ENCODE measurements at places on chromosomes 3 and 15. TPM values are rescaled to one million over a fixed set of nuclear protein-coding genes. Genes with fewer than 3 reads are reported as not detected.
A peak's percentile ranks its signal among the peaks of the same experiment; 100 is the strongest.

- no peak for DNase-seq
- H3K27ac ChIP-seq, result peak overlapping the region; percentile 23
- no peak overlapping the region for H3K4me3 ChIP-seq
- no peaks in the 10 kb centered on the region for H3K27me3 ChIP-seq
- H3K36me3 ChIP-seq, result peaks cover 85% of the 10 kb centered on the region
- H3K4me1 ChIP-seq, result no peaks in the 10 kb centered on the region
Measured at GRCh38 chr3:70963431-70964275, 619.9 kb downstream of the FOXP1 start.

DNA sequence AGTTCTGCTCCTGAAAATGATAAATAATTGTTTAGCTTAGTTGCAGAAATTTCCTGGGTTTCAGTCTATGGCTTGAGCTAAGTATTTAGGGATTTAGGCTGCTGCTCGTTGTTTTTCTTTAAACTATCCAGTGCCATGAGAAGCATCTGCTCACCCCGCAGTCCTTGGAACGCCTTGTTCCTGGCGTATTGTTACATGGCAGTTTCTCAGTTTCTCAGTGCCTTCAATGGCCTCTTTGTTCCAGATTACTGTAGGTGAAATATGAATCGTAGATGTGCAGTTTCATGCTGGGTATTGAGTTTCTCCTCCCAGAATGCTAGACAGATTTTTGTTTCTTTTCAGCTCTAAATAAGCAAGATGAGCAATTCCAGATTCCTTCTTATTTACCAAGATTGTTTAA, 269.5 kb upstream of the GBE1 start:
- no peaks in the 10 kb centered on the region for H3K27me3 ChIP-seq
- no peak overlapping the region for H3K4me3 ChIP-seq

DNA sequence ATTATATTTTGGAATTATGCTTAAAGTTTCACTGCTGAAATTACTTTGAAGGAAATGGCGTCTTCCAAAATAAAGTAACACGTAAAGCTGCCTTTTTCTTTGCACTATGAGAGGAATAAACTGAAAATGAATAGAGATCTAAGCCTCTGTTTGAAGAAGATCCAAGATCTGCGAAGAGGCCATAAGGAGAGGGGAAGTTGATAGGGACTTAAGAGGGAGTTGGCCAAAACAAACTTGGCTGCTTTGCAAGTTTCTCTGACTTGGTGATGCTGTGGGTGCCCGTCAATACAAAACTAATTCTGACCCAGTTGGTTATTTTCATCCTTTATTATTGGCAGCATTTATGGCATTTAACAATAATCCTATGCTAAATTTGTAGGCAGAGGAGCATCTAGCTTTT, 190.2 kb upstream of the GBE1 start:
- no peak for DNase-seq
- no peak overlapping the region for H3K27ac ChIP-seq
- H3K4me1 ChIP-seq, result no peaks in the 10 kb centered on the region
- no peak overlapping the region for H3K4me3 ChIP-seq
- no peaks in the 10 kb centered on the region for H3K36me3 ChIP-seq

- H3K4me1 ChIP-seq, result no peaks in the 10 kb centered on the region
- peaks cover 16% of the 10 kb centered on the region for H3K27me3 ChIP-seq
- no peaks in the 10 kb centered on the region for H3K36me3 ChIP-seq
- no peak for DNase-seq
Measured at GRCh38 chr3:18282507-18282906, 142.6 kb downstream of the SATB1 start.

DNA sequence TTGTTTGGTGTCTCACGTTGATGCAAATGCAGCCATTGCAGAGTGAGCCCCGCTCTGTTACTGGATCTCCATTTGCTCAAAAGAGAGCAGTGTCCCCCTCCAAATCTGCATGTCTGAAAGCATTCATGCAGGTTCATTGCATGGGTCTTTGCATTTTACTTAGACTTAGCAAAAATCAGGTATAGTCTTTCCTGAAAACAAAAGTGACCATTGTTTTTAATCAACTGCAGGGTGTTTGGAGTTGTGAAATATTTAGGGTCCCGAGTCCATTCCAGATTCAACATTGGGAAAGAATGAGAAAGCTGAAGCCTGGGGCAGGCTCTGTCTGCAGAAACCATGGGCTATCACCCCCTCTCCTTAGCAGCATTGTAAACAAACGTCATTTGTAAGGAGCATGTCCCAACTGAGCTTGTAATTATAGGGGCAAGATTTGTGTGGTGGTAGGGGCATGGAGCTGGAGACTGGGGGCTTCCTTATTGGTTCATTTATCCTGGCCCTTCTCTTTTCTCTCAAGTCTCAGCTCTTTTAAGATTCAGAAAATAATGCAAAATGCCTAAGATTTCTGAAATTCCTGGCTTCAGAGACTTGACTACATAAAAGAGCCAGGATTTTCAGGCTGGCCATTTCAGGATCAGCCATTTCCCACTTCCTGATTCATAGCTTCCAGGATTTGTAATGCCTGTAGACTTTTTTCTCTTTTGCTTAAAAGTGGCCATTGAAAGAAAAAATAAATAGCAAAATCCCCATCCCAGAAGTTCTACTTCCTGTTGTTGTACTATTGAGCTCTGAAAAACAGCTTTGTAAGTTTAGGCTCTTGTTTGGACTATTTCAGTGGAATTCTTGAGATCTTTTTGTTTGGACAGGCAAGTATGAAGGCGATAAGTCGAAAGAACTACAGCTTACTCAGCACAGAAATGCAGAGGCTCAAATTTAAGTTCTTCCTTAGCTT, 23.0 kb downstream of the IGF1R start:
- no peaks in the 10 kb centered on the region for H3K36me3 ChIP-seq
- no peaks in the 10 kb centered on the region for H3K27me3 ChIP-seq
- peaks cover 56% of the 10 kb centered on the region for H3K4me1 ChIP-seq
- no peak overlapping the region for H3K4me3 ChIP-seq
- no peak overlapping the region for H3K27ac ChIP-seq

GRCh38 chr3:44893097-44893496, 18.7 kb downstream of the TGM4 start:
- H3K4me3 ChIP-seq, result no peak overlapping the region
- no peaks in the 10 kb centered on the region for H3K4me1 ChIP-seq
- H3K27ac ChIP-seq, result no peak overlapping the region
- H3K36me3 ChIP-seq, result no peaks in the 10 kb centered on the region

DNA sequence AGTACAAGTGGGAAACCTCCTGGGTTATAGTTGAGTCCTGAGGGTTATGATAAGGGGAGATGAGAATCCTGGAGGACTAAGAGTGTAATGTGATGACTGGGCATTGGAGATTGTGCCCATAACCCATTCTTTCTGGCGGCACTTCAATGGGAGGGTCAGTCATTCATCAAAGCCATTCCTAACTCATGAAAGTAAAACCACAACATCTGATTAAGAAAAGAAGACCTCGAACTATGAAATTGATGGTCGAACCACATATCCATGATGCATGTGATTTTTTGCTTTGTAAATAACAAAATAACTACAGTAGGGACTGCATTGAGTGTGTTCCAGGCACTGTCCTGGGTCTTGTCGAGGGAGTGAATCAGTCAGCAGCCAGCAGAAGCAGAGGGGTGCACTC, 215.1 kb downstream of the SHQ1 start:
- peaks cover 5% of the 10 kb centered on the region for H3K36me3 ChIP-seq
- peak overlapping the region; percentile 86 for H3K27ac ChIP-seq
- no peaks in the 10 kb centered on the region for H3K27me3 ChIP-seq
- H3K4me3 ChIP-seq, result peak overlapping the region; percentile 3
- H3K4me1 ChIP-seq, result peaks cover 54% of the 10 kb centered on the region

- no peak for DNase-seq
- H3K4me3 ChIP-seq, result no peak overlapping the region
- H3K4me1 ChIP-seq, result peaks cover 27% of the 10 kb centered on the region
- peaks cover 30% of the 10 kb centered on the region for H3K36me3 ChIP-seq
- H3K27me3 ChIP-seq, result no peaks in the 10 kb centered on the region
- H3K27ac ChIP-seq, result no peak overlapping the region
Measured at GRCh38 chr15:49036650-49037545, 9.3 kb downstream of the SECISBP2L start.

DNA sequence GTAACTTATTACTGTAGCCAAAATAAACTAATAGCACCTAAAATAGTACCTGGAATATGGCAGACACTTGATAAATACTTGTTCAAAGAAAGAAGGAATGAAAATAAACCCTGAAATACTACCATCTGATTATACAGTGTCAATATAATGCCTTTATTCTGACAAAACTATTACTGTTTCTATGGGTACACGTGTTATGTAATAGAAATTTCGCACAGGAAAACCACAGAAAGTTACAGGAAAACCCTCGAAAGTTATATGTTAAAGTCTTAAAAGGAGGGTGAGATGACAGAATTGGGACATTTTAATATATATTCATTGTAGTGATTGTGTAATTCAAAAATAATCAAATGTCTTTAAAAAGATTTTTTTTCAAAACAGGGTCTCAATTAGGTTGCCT, 28.8 kb downstream of the ETFA start:
- H3K27me3 ChIP-seq, result no peaks in the 10 kb centered on the region
- H3K4me1 ChIP-seq, result peaks cover 13% of the 10 kb centered on the region
- H3K36me3 ChIP-seq, result peaks cover 76% of the 10 kb centered on the region
- DNase-seq, result no peak
- no peak overlapping the region for H3K27ac ChIP-seq
- H3K4me3 ChIP-seq, result no peak overlapping the region

- H3K36me3 ChIP-seq, result peaks cover 25% of the 10 kb centered on the region
- no peak overlapping the region for H3K27ac ChIP-seq
- no peaks in the 10 kb centered on the region for H3K27me3 ChIP-seq
- DNase-seq, result no peak
- H3K4me3 ChIP-seq, result no peak overlapping the region
Measured at GRCh38 chr3:187098923-187099512, 40.3 kb downstream of the RPL39L start.

DNA sequence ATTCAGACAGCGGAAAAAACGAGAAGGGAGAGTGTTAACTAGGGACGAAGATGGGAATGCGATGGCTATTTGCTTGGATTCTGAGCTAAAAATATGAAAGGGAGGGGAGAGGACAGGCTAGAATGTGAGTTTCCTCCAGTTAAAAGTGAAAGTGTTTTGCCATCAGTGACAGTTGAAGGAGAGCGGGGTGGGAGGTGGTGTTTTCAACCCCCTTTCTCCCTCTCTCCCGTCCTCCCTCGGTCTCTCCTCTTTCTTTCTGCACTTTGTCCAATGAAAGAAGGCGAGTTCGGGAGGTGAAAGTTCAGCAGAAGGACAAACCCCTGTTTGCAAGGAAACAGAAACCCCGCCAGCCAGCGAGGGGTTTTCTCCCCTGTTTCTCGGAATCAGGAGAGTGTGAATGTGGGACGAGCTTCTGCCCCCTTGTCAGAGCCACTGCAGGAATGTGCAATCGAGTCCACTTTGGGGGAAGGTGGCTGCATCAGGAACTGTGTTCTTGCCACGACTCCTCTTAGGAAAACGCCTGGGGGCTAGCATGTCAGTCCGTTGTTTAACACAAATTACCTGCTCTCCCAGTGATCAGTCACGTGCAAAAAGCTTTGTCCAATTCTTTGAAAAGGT, 975 bp upstream of the FOXP1 start:
- H3K27ac ChIP-seq, result peak overlapping the region; percentile 88
- peak overlapping the region; percentile 79 for H3K4me3 ChIP-seq
- peaks cover 47% of the 10 kb centered on the region for H3K4me1 ChIP-seq
- peak; percentile 42 for DNase-seq
- peaks cover 7% of the 10 kb centered on the region for H3K36me3 ChIP-seq
- no peaks in the 10 kb centered on the region for H3K27me3 ChIP-seq

DNA sequence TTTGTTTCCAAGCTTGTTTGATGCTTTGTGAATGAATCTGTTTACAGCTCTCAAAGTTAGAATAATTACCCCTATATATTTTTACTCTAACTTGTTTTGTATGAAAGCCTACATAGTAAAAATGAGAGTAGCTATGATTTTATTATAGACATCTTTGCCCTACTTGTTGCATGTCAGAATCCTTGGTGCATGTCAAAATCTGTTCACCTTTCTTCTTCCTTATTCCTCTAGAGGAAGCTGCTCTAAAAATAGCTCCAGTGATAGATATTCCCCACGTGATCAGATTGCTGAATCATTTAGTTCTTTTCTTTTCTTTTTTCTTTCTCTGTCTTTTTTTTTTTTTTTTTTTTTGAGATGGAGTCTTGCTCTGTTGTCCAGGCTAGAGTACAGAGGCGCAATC, 39.8 kb downstream of the LRRC49 start:
- no peak overlapping the region for H3K27ac ChIP-seq
- H3K4me1 ChIP-seq, result no peaks in the 10 kb centered on the region
- peaks cover 12% of the 10 kb centered on the region for H3K27me3 ChIP-seq
- no peak overlapping the region for H3K4me3 ChIP-seq

GRCh38 chr3:68007621-68008226, 353.3 kb upstream of the SUCLG2 start:
- no peak overlapping the region for H3K27ac ChIP-seq
- H3K27me3 ChIP-seq, result peaks cover 26% of the 10 kb centered on the region
- H3K4me3 ChIP-seq, result peak overlapping the region; percentile 28
- peaks cover 3% of the 10 kb centered on the region for H3K4me1 ChIP-seq
- H3K36me3 ChIP-seq, result no peaks in the 10 kb centered on the region

GRCh38 chr3:85003479-85003878, 44.7 kb downstream of the CADM2 start:
- no peaks in the 10 kb centered on the region for H3K27me3 ChIP-seq
- DNase-seq, result no peak
- no peak overlapping the region for H3K27ac ChIP-seq
- H3K4me3 ChIP-seq, result no peak overlapping the region
- H3K4me1 ChIP-seq, result no peaks in the 10 kb centered on the region

DNA sequence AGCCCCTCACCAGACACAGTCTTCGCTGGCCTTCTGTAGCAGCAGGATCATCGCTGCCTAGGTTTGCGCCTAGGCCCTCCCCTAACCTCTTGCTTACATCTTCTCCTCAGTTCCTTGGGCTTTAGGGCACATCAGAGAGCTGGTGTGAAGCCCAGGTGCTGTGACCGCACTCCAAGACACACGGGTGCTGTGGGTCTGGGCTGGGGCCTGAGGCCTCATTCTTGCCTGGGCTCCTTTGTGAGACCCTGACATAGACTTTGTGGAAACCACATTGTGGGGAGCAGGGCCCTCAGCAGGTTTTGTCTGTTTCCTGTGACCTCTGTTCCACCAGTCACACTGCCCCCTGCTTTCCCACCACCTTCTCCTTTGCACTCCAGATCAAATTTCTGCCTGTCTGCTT, 8.0 kb downstream of the AMIGO3 start:
- peaks cover 12% of the 10 kb centered on the region for H3K4me1 ChIP-seq
- H3K4me3 ChIP-seq, result no peak overlapping the region
- DNase-seq, result no peak
- H3K27ac ChIP-seq, result no peak overlapping the region

SH2D7 gene
- not detected for total RNA-seq

PRSS50 gene
- total RNA-seq, result not detected

NIPA2 gene
- 60.1 TPM for total RNA-seq

CDCP1 gene
- total RNA-seq, result 7.4 TPM

SLC9C1 gene
- total RNA-seq, result 0.37 TPM
